ENCODE measurements at places on chromosomes 3 and 15.

GRCh38 chr15:94263341-94264273, 32.2 kb downstream of the MCTP2 start:
- no peak for DNase-seq

GRCh38 chr3:116863822-116864589, 154.4 kb downstream of the TUSC7 start:
- no peak for DNase-seq

DNA sequence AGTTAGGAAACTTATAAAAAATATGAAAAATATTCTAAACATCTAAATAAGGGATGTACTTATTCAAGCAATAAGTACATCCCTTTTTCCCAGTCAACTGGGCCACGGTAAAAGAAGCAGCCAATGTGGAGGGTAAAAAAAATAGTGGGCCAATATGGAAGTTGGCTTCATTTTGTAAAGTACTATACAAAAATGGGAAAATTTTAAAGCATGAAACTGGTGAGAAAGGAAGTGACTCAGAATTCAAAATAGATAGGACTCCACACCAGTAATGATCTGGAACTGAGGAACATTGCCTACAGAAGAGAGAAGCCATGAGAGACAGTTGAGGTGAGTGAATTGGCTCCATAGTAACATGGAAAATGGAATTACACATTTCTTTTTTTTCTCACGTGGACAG, 108.9 kb downstream of the FNDC3B start:
- DNase-seq = peak; percentile 41

DNA sequence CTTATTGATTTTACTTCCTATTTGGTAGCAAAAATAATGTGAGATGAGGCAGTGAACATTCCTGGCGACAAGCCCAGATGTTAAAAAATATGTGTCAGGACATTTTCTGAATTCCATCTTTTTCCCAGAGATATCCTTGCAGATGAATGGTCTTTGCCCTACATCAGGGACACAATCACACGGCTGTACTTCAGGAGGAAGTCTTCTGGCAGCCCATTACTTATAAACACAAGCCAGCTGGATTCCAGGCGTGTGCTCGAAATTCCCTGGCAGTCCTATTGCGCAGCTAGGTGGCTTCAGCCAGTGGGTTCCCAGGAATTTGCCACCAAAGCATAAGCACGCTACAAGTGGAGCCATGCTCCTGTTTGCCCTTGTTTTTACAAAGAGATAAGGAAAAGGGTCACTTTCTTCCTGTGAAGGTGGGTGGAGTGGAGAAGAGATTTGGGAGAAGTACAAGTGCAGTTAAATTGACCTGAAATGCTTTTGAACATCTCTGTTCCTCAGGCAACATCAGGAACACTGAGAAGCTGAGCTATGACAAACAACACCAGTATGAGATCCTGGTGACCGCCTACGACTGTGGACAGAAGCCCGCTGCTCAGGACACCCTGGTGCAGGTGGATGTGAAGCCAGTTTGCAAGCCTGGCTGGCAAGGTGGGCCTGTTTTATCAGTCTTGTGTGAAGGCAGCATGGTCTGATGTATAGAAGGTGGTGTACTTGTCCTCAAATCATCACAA, 257.1 kb upstream of the TRIM42 start:
- DNase-seq = peak; percentile 3

- no peak for DNase-seq
Observed at GRCh38 chr3:45529697-45530096, 64.9 kb upstream of the LIMD1 start.

GRCh38 chr3:189824629-189825312, 193.6 kb downstream of the TP63 start:
- peak; percentile 82 for DNase-seq

DNA sequence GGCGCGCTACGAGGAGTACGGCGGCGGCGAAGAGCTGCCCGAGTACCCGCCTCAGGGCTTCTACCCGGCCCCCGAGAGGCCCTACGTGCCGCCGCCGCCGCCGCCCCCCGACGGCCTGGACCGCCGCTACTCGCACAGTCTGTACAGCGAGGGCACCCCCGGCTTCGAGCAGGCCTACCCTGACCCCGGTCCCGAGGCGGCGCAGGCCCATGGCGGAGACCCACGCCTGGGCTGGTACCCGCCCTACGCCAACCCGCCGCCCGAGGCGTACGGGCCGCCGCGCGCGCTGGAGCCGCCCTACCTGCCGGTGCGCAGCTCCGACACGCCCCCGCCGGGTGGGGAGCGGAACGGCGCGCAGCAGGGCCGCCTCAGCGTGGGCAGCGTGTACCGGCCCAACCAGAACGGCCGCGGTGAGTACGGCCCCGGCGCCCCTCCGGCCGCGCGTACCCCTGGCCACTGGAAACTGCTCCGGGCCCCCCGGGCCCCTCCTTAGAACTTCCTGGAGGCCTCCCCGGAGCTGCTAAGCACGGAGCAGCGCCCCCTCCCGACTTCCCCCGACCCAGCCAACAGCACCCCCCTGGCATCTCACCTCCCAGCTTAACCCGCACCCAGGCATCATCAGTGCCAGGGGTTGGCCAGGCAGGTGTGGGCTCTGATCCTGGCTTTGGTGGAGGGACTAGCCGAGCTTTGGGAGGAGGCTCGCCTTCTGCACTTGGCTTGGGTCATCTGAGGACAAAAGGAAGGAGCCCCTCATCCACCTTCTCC, 1.4 kb downstream of the LOXL1 start:
- peak; percentile 84 for DNase-seq

- DNase-seq = no peak
Observed at GRCh38 chr3:9682096-9682495, 21.5 kb upstream of the CPNE9 start.

DNA sequence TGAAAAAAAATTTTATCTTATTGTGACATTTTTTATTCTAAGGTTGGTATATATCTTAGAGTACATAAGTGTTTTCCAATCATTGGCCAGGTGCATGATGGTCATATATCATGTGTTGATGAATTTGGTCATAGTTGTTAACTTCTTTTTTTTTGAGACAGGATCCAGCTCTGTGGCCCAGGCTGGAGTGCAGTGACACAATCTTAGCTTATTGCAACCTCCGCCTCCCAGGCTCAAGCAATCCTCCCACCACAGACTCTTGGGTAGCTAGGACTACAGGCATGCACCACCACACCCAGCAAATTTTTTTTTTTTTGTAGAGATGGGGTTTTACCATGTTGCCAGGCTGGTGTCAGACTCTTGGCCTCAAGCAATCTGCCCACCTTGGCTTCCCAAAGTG, 44.0 kb downstream of the PCCB start:
- no peak for DNase-seq

DNA sequence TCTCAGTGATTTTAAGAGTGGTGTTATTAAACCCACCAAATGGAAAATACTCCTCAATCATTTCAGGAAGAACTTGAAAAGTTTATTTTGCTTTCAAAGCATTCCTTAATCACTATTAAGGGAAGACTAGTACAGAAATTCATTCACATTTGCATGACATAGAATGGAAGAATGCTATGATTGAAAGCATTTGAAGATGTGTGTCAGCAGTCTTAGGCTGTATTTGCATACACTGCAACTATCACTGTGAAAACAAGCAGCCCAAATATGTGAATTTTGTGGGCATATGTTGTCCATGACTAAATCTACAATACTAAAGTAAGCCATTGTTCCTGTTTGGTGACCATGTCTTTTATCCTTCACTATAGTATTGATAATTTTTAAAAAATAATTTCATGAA, 95.8 kb downstream of the CNTN3 start:
- DNase-seq = no peak

DNA sequence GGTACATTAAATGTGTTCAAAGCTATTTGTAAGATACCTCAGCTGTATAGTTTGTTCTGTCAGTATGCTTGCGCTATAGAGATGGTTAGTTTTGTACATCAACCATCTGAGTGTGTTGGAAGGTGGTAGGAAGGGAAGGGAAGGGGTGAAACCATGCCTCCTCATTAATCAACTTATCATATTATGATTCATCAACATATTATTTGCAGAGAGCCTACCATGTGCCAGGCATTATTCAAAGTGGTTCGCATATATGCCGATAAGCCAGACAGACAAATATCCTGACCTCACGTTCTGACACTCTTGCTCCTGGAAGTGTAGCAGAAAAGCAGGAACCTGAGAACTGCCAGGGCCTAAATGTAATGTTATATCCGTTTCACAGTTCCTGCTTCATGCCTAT, 248.1 kb upstream of the NR2E3 start:
- peak; percentile 99 for DNase-seq

DNA sequence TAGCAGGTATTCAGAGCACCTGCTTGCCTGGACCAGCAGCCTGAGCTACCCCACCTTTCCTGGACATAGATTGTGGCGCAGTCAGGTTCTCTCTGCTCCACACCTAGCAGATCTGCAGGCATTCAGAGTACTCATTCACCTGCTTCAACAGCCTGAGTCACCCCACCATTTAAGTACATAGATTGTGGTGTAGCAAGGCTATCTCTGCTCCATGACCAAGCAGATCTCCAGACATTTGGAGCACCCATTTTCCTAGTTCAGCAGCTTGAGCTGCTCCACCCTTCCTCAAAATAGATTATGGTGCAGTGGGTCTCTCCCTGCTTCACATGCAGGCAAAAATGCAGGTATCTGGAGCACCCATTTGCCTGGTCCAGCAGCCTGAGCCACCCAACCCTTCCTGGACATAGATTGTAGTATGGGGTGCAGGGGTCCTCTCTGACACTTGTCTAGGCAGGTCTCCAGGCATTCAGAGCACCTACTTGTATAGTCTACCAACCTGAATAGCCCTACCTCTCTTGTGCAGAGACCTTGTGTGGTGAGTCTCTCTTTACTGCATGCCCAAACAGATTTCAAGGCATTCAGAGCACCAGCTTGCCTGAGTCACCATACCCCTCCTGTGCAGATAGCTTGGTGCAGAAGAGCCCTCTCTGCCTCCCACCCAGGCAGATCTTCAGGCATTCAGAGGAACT, 466.0 kb upstream of the THBS1 start:
- no peak for DNase-seq

- no peak for DNase-seq
Observed at GRCh38 chr15:65410036-65410435, 12.7 kb downstream of the IGDCC4 start.

DNA sequence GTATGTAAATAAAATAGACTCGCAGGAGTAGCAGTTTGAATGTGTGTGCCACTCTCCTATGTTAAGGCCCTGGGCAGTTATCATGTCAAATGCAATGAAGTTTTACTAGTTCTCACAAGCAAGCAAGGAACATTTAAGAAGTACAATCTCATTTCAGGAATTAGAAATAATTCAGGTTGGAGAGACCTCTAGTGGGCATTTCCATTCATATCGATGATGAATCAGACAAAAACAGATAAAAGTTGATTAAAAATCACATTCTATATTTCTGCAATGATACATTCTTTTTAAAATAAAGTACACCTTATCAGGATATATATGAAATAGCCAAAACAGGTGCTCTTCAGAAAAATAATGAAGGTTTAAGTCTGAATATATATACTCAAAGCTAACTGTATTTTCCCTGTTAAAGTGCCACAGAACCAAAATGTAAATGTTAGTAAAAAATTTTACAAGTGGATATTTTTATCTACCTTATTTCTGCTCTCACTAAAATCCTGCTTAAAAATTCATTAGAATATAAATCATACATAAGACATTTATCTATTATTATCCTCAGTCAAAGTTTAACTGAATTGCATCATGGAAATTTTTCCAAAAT, 492.4 kb upstream of the FRG2C start:
- DNase-seq = no peak

DNA sequence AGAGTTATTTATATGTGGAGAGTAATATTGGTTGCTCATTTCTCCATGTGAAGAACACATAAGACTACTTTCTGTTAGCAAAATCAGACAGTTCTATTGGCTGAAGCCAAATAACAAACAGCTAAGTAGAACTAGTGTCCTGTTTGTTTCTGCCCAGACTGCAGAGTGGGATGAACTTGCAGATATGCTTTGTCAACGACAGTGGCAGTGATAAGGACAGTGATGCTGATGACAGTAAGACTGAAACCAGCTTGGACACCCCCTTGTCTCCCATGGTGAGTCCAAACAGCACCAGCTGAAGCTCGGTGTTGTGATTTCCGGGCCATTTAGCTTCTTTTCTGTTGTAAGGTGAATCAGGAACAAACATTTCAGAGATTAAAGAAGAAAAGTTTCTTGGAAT, 102.6 kb upstream of the IL12A start:
- DNase-seq = no peak

DNA sequence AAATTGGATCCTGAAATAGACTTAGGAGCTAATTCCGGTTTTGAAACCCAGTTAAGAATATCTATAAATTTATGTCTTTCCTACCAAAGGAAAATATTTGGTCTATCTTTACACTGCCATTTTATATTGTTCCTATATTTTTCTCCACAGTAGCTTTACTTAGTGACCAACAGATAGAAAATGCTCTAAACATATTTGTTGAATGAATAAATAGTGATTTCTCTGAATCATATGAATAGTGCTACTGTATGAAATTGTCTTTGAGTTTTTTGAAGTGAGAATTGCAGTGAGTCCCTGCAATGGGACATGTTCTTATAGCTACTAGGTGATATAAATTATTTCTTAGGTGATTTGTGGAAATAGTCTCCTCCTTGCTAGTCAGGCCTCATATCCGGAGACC, 18.5 kb upstream of the EID1 start:
- DNase-seq = no peak

DNA sequence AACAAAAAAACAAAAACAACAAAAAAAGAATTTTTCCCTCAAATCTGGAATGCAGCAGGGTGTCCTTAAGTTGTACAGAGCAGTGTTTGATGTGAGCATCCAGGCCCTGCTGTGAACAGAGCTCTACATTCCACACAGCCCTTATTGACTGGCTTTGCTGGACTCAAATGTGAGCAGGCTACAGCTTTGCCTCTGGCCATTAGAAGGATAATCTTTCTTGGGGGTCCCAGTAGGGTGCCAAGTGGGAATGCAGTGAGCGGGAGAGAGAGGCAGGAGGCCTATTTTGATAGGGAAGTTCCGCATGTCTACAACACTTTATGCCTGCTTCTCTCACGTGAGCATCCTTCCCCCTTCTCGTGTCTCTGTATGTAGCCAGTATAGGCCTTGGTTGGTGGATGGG, 34.4 kb upstream of the TPRG1 start:
- DNase-seq = no peak
